ENCODE measurements at places on chromosomes 4 and X. TPM values are rescaled to one million over a fixed set of nuclear protein-coding genes. Genes with fewer than 3 reads are reported as not detected.

DNA sequence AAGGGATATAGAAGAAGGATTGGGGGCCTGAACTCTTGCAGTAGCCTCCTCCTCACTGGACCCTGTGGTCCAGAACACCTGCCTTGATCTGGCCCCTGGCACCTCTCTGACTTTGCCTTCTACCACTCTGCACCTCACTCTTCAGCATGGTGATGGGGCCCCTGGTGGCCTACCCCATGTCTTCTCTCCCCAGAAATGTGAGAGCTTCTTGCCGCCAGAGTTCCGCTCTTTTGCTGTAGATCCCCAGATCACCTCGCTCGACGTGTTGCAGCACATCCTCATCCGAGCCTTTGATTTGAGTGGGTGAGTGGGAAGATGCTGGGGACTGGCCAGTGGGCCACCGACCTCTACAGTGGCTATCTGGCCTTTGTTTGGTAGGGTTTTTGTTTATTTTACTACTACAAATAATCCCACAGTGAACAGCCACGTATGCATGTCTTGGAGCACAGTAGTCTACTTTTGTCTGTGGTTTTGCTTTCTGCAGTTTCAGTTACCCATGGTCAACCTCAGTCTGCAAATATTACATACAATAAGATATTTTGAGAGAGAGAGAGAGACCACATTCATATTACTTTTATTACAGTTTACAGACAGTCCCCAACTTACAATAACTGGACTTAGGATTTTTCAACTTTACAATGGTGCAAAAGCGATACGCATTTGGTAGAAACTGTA lies 1.8 kb downstream of the TBC1D25 start:
- no peak for DNase-seq

DNA sequence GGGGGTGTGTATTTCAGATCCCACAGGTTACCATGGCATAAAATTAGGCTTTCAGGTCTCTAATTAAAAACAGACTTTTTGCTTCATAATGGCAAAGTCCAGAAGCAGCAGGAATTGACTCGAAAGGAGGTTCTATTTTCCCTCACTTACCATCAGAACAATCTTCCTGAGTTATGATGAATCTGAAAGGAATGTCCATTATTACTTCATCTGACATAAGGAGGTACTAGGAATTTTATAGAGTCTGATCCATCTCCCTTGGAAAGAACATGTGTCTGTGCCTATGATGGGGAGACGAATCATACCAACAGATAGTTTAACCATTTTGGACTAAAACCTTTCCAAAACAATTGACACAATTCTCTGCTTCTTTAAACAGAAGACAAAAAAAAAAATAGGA lies 206.3 kb upstream of the FGF13 start:
- DNase-seq, result no peak

GRCh38 chr4:139666735-139667281 lies 1.2 kb downstream of the MGST2 start:
- DNase-seq, result no peak

DNA sequence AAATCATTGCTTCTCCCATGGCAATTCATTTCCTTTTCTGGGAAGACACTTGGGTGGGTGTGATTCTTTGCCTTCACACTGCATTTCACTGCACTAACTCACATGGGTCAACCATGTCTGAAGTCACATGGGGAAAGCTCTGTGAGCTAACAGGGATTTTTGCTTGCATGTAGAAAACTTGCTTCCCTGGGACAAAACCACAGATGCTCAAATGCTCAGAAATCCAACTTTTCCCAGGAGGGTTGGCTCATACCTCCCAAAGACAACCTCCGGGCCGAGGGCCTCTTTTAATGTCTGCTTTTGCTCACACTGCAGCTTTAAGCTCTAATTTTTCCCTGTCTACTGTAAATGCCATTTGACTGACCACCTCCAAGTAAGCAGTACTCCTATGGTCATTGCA lies 1695.2 kb downstream of the STIM2 start:
- no peak for DNase-seq

- DNase-seq, result no peak
Observed at GRCh38 chr4:87015416-87015815, 80.6 kb downstream of the AFF1 start.

Gene MAGEA2B
- not detected for total RNA-seq
